ENCODE measurements at places on chromosomes 1 and 21. TPM values are rescaled to one million over a fixed set of nuclear protein-coding genes. Genes with fewer than 3 reads are reported as not detected.

Gene CACNA1S
- total RNA-seq, result 0.08 TPM

Gene F5
- 2.0 TPM for total RNA-seq

Gene GPR52
- total RNA-seq, result 4.8 TPM

GRCh38 chr1:201404055-201404454 lies 4.9 kb upstream of the LAD1 start:
- H3K27ac ChIP-seq, result no peak overlapping the region
- H3K4me3 ChIP-seq, result no peak overlapping the region
- no peaks in the 10 kb centered on the region for H3K36me3 ChIP-seq
- no peak for DNase-seq
- H3K27me3 ChIP-seq, result no peaks in the 10 kb centered on the region

GRCh38 chr21:42242611-42243010 lies 23.7 kb downstream of the ABCG1 start:
- no peak overlapping the region for H3K27ac ChIP-seq
- H3K27me3 ChIP-seq, result no peaks in the 10 kb centered on the region
- peaks cover 3% of the 10 kb centered on the region for H3K4me1 ChIP-seq
- no peaks in the 10 kb centered on the region for H3K36me3 ChIP-seq
- DNase-seq, result no peak

DNA sequence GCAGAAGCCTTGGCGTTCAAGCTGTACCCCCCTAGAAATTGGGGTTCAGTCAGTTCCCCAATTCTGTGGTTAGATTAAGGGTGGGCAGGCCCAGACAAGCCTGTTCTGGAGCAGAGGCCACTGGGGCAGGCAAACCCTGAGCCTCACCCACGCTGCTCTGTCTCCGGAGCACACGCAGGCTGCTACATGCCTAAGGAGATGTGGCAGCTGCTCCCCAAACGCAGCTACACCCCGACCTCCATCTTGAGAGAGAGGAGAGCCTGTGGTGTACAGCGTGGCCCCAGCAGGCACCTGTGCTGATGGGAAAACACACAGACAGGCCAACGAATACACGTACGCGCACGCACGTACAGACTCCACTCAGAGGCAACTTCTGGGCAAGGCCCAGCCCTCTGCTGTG lies 33.9 kb upstream of the GRHL3 start:
- no peak overlapping the region for H3K27ac ChIP-seq
- peaks cover 5% of the 10 kb centered on the region for H3K4me1 ChIP-seq
- no peaks in the 10 kb centered on the region for H3K36me3 ChIP-seq
- DNase-seq, result no peak

- no peaks in the 10 kb centered on the region for H3K4me1 ChIP-seq
- peak; percentile 30 for DNase-seq
These were observed 186.5 kb downstream of the FASLG start for GRCh38 chr1:172845371-172845770.

DNA sequence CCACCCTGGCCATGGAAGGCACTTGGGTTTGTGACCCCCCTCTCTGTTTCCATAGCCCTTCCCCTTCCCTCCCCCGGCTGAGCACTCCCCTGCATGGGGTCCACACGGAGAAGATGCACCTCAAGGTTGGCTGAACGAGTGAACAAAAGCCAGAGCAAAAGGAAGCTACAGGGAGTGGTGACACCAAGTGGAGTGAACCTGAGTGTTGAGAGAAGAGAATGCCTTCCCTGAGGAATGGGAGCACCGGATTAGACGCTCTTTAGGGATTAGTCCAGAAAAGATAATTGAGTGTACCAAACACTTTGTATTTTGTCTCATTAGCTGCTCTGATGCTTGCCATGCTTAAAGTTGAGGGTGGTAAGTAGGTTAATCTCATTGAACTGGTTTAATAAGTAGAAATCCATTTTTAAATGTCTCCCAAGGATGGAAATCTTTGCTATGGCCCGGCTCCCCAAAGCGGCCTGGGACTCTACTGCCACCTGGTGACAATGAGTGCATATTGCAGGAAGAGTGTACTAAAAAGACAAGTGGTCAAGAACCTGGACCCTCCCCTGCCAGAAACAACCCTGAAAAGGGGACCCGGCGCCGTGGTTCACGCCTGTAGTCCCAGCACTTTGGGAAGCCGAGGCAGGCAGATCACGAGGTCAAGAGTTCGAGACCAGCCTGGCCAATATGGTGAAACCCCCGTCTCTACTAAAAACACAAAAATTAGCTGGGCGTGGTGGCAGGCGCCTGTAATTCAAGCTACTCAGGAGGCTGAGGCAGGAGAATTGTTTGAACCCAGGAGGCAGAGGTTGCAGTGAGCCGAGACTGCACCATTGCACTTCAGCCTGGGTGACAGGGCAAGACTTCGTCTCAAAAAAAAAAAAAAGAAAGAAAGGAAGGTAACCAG lies 150.6 kb upstream of the ZC3H12A start:
- H3K27me3 ChIP-seq, result no peaks in the 10 kb centered on the region
- no peaks in the 10 kb centered on the region for H3K4me1 ChIP-seq
- DNase-seq, result peak; percentile 50

GRCh38 chr1:68322837-68323687 lies 90.7 kb upstream of the WLS start:
- peaks cover 20% of the 10 kb centered on the region for H3K4me1 ChIP-seq
- H3K36me3 ChIP-seq, result no peaks in the 10 kb centered on the region
- peak overlapping the region; percentile 65 for H3K27ac ChIP-seq
- peak; percentile 45 for DNase-seq
- H3K27me3 ChIP-seq, result no peaks in the 10 kb centered on the region

DNA sequence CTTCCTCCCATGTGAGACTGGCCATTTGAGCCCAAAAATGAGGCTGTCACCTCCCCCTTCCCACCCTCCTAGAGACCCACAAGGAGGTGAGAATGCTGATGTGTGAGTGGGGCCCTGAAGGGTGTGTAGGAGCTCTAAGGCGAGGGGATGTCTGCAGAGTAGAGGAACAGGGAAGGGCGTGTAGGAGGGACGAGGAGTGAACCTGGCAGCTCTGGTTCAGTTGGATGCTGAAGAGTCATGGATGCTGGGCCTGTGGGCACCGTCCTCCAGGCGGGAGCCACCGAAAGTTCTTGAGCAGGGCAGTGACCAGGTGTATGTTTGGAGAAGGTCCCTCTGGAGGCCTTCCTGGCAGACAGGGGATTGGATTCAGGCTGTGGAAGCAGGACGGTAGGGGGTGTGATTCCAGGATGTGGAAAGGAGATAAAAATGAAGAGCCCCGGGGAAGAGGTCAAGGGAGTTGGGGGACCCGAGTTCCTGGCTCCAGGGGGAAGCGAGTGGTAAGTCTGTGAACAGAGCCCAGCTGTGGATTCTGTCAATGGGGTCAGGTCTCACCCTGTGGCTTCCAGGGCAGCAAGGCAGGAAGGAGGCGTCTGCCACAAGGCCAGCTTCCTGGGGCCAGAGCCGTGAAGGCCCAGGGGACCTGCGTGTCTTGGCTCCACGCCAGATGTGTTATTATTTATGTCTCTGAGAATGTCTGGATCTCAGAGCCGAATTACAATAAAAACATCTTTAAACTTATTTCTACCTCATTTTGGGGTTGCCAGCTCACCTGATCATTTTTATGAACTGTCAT lies 7.9 kb downstream of the SAMD11 start:
- H3K4me3 ChIP-seq, result no peak overlapping the region
- H3K36me3 ChIP-seq, result no peaks in the 10 kb centered on the region
- no peaks in the 10 kb centered on the region for H3K27me3 ChIP-seq
- DNase-seq, result no peak
- H3K4me1 ChIP-seq, result peaks cover 12% of the 10 kb centered on the region
